DMS53 (cell line): ENCODE measurements at places on chromosomes 16 and 17.

- DNase-seq, result no peak
These were observed 77.0 kb upstream of the CCL2 start for GRCh38 chr17:34178092-34178491.

DNA sequence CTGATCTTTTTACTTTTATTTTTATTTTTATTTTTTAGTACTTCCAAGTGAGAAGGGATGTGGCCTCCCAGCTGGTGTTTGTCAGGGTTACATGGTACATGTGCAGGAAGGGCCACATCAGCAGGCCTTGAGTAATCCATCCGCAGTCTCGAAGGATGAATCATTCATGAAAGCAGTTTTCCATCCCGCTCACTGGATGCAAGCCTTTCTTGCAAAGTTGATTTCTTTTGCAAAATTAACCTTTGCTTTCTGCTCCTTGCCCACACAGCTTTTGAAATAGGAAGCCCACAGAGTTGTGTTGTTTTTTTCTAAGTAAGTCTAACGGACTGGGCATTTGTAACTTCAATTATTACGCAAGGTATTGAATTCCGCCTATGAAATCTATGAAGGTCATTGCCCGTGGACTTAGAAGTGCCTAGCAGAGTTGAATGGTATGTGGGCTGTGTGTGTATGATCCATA, 157.4 kb downstream of the PRKCA start:
- no peak for DNase-seq

DNA sequence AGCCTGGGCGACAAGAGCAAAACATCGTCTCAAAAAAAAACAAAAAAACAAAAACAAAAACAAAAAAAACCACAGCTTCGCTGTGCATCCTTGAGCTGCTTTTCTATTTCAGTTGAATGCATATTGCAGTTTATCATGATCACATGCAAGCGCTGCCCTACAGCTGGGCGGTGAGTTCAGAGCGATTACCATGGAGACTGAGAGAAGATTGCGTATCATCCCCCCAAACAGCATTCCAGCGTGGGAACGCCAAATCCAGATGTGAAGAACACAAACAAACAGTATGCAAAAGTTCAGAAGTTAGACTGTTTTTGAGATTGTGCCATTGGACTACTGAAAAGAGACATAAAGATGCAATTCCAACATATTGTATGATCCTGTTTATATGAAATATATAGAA, 15.1 kb upstream of the SLC52A1 start:
- no peak for DNase-seq

DNA sequence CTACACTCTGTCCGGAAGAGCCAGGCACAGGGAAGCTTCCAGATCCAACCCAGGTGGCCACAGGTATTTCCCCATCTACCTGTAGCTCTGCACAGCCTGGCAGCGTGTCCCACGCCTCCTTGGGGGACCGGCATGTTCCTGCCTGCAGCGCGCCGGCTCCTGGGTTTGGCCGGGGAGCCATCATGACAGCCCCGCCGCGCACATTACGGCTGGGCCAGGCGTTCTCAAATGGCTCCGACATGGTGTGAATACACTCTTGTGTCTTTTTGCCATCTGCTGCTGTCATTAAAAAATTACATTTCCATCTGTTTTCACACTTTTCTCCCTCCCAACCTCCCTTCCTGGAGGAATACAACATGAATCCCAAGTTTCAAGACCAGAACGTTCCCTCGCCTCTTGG, 8.0 kb upstream of the GINS2 start:
- DNase-seq, result no peak

DNA sequence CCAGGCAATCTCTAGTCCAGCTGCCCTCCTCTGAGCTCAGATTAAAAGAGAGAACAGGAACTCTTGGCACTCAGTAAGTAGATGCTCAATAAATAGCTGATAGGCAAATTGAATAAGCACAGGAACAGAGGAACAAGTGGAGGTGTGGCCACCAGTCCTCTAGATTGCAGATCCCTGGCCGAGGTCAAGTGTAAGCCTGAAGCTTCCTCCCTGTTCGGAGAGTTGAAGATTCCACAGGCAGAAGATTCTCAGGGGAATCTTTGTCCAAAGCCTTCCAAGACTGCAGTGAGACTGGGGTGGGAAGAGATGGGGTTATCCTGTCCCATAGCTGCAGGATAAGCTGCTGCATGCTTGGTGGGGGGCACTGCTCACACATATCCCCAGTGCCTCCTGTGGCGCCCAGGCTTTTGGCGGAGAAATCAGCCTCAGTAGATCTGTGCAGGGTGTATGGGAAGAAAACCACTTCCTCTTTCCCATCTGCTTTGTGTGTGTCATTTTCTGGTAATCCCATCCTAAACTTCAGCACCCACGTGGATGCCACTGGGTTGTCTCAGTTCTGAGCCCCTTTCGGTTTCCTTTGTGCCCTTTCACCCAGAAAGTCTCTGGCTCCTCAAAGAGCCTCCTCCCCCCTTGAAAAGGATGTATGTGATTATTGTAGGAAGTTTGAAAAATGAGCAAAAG, 12.1 kb downstream of the CD300A start:
- DNase-seq, result no peak

GRCh38 chr16:68590201-68590994, 51.3 kb downstream of the ZFP90 start:
- peak; percentile 77 for DNase-seq

- DNase-seq, result peak; percentile 26
These were observed 787 bp downstream of the ZFPM1 start for GRCh38 chr16:88453611-88454522.

DNA sequence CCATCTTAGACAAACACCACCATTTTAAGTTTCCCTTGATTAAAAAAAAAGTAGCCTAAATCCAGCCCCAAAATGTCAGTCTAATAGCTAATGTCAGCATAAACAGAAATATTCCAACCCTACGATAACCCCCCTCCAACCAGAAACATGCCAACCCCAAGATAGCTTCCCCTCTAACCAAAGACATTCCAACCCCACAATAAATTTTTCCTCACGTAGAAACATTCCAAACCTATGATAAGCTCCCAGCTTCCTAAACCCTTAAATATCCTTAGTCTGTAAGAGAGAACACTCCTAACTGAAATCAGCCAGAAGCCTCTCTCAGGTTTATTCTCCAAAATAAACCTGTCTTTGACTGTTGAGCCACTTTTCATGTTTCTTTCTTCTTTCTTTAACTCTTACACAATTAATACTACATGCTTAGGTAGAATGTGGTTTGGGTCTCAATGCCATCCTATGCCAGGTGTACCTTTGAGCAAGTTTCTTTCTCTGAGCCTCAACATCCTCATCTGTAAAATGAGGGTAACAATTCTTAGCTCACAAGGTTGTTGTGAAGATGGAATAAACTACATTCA, 10.5 kb upstream of the KRT38 start:
- DNase-seq, result no peak

DNA sequence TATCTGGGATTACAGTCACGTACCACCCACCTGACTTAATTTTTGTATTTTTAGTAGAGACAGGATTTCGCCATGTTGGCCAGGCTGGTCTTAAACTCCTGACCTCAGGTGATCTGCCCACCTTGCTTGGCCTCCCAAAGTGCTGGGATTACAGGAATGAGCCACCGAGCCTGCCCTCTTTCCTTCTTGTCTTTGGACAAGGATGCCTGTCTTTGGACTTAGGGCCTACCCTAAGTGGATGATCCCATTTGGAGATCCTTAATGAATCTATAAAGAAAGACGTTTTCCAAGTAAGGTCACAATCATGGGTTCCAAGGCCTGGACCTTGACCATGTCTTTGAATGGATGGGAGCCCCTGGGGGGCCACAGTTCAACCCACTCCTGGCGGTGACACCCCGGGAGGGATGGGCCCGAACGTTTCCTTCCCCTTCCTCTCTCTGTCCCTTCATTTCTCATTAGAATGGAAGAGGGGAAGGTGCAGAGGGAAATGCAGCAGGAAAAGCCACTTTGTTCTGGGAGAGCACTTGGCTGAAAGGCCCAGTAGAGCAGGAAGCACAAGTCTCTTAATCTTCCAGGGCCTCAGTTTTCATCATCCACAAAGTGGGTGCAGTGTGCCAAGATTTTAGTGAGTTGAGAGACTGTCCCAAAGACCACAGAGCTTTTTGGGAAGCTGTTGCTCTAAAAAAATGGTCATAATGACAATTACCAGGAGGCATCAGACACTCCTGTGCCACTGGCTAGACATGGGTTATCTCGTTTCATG, 353.3 kb downstream of the SEC14L1 start:
- no peak for DNase-seq

- no peak for DNase-seq
These were observed 121.9 kb upstream of the PLCG2 start for GRCh38 chr16:81657224-81657623.

DNA sequence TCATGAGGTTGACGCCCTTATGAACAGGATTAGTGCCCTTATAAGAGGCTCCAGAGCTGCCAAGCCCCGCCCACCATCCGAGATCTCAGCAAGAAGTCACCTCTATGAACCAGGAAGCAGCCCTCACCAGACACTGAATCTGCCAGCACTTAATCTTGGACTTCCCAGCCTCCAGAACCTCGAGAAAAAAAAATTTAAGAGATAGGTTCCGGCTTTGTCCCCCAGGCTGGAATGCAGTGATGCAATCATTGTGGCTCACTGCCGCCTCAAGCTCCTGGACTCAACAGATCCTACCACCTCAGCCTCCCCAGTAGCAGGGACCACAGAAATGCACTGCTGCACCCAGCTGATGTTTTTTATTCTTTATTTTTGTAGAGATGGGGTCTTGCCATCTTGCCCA, 22.5 kb upstream of the ADCY9 start:
- DNase-seq, result no peak
